ENCODE measurements at places on chromosomes 13 and 19.

GRCh38 chr13:107459430-107459829 lies 755.9 kb downstream of the LIG4 start:
- DNase-seq: no peak

GRCh38 chr13:40145139-40145538 lies 489.7 kb downstream of the COG6 start:
- DNase-seq: no peak

DNA sequence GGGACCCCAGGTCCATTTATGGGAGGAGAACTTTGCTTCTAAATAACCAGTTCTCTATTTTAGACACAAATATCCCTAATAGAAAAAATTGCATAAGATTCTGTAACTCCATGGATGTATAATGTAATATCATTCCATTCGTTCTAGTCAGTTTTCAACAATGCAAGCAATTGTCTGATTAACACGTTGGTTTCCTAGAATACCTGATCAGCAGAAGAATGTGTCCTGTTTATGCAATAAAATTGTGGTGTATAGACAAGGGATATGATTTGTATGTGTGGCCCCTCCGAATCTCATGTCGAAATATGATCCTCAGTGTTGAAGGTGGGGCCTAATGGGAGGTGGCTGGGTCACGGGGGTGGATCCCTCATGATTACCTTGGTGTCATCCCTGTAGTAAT lies 62.1 kb downstream of the RUBCNL start:
- no peak for DNase-seq

GRCh38 chr13:24127116-24127631 lies 33.3 kb upstream of the SPATA13 start:
- DNase-seq: no peak

GRCh38 chr13:81637457-81637856 lies 1296.5 kb upstream of the SPRY2 start:
- DNase-seq: no peak

GRCh38 chr13:79258489-79258888 lies 147.6 kb downstream of the RBM26 start:
- DNase-seq: no peak

- peak; percentile 39 for DNase-seq
Measured at GRCh38 chr13:110593430-110594130, 21.8 kb upstream of the NAXD start.

GRCh38 chr13:65744836-65745235 lies 1485.3 kb downstream of the PCDH9 start:
- DNase-seq: no peak

GRCh38 chr13:40764587-40765403 lies 6.2 kb downstream of the MRPS31 start:
- no peak for DNase-seq

DNA sequence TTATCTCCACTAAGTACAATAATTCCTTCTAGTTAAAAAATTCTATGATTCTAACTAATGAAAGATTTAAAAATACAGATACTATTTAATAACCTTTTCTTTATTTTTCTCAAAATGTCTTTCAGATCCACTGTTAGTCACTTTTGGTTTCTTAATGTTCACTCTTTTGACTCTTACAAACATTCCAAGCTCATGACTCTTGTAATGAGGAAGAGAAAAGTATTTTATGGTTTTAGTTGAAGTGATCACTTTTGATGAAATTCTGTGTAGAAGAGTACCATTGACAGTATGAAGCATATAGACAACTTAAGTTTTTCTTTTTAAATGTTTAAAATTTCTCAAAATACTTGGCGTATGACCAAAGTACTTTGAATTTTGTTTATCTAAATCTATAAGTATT lies 27.8 kb downstream of the COG3 start:
- DNase-seq: no peak

- no peak for DNase-seq
Measured at GRCh38 chr19:15467734-15468214, 3.4 kb upstream of the RASAL3 start.

DNA sequence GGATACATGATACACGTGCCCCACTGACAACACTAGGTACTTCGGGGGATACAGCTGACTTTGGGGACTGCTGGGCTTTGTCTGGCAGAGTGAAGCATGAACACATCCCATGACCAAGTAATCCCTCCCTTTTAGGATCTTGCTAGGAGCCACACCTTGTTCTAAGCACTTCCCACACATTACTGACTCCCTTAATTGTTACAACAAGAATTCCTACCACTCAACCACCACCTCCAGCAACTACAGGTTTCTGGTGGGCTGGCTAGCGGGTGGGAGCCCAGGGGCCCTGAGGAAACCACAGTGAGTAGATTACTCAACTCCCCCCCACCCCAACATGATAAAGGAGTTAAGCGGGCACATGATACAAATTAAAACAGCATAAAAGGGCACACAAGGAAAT lies 7.2 kb upstream of the SLC35E1 start:
- DNase-seq: no peak

DNA sequence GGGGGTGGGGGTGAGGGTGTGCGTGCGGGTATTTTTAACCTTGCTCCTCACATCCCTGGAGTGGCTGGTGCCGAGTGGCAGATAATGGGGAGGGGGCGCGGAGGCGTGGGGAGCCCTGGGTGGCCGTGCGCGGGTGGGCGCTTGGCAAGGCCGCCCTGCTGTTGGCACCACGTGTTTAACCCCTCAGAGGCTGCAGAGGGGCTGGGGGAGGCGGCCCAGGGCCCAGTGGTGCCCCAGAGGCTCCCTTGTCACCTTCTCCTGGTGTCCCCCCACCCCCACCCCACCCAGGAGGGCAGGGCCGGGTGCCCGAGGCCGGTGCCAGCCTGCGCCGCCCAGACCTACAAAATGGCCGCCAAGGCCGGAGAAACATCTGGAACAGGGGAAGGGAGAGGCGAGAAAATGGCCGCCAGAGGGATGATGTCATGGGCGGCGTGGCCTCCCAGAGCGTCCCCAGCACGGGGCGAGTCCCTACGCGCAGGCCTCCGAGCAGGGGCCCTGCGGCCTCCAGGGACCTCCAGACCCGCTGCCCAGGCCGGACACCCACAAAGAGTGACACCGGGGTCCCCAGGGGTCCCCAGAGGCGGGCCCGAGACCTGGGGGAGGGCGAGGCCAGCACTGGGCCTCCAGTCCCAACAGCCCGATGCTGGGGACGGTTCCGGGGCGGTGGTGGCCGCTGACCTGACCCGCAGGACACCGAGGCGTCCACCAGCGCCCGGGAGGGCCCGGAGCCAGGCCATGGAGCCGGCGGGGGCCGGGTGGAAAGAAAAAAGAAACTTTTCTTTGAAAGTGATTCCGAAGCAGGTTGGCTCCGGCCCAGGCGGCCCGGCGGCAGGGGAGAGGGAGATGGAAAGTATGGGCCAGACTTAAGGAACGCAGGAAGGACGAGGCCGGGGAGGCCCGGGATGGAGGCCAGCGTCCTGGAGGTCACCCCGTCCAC lies 38.2 kb downstream of the NFIC start:
- peak; percentile 86 for DNase-seq

GRCh38 chr13:34175551-34175950 lies 357.6 kb downstream of the RFC3 start:
- DNase-seq: no peak

DNA sequence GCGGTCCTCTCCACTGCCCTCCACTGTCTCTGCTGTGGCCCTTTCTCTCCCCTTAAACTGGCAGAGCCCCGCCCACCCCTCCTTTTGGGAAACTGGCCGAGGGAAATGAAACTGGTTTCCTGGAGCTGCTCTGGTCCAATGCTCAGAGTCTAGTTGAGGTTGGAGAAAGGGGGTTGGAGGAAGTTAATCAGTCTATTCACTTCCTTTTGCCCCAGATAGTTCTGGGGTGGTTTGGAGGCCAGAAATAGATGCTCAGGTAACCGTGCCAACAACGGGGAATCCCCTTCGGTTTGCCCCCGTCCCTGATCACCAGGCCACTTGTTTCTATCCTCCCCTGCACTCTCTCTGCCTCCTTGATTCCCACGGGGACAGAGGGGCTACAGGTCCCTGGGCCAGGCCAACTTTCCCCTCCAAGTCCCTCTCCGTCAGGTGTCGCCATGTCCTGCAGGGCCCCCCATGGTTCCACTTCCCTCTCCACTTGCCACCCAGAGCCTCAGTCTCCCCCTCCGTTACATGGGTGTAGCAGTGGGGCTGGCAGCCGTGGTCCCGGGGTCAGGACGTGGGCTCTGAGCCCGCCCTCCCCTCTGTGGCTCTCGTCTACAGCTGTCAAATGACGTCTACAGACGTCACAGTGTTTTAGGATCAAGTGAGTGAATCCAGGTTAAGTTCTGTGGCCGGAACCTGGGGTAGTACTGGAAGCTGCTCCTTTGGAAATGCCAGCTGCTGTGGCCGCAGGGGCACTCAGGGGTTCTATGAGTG lies at the start of gene IL4I1:
Gene IL4I1 (minus strand): TSS at position 25 of the 759 bp plus-strand sequence. CDS start 727 bp downstream, outside the sequence.
- DNase-seq: no peak

GRCh38 chr19:35868172-35868822 lies at the start of gene APLP1:
TSS of gene APLP1 (plus strand) at chr19:35868574. CDS start at chr19:35868637, 63 bp downstream.
- DNase-seq: peak; percentile 57

- DNase-seq: no peak
Measured at GRCh38 chr19:18604820-18605159, 1.8 kb downstream of the CRLF1 start.

GRCh38 chr19:19238126-19238894 lies 26.6 kb downstream of the NCAN start:
- DNase-seq: no peak

DNA sequence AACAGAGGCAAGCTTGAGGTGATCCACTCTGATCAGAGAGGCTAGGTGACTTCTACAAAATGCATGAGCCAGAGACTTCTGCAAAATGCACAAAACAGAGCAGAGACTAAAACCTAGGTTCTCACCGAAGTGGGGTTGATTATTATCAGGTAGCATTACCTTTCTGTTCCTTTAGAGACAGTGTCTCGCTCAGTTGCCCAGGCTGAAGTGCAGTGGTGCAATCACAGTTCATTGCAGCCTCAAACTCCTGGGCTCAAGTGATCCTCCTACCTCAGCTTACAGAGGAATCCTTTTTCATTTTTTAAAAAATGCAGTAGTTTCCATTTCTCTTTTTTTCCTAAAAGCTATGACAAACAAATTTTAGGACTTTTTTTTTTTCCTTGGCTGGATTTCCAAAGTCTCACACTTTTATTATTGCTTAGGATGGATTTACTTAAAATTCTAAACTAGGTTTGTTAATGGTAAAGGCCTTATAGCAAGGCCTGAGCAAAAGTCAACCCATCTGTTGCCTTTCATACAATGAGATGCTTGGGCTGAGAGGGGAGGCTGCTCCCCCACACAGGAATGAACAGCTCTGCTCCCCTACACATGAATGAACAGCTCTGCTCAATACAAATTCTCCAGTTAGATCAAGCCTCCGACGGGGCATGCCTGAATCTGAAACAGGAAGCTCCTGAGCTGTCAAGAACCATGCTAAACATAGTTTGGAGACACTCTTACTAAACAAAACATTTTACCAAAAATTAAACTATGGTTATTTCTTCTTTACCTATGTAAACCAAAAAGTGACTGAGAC lies 18.8 kb upstream of the TNFRSF19 start:
- DNase-seq: no peak

DNA sequence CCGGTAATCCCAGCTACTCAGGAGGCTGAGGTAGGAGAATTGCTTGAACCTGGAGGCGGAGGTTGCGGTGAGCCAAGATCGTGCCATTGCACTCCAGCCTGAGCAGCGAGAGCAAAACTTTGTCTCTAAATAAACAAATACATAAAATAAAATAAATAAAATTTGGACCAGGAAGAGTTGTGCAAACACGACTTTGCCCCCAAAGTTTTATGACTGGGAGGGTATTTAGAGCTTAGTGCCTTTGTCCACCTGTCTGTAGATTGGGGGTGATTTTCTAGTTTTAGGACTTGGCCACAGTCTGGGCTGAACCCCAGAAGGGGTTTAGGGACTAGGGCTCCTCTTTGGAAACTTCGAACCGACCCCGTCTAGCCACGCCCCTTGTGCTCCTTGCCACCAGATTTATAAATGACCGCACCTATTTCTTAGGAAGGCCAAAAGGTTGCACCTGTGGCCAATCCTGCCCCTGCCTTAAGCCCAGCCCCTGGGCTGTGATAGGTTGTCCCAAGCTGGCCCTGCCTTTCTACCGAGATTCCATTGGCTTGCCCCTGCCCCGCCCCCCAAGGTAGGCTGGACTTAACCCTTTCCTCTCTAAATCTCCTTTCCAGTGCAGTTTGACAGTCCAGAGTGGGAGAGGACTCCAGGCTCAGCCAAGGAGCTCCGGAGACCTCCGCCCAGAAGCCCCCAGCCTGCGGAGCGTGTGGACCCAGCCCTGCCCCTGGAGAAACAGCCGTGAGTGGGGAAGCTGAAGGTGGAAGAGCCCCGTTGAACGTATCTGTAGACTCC lies 5.3 kb downstream of the SHD start:
- DNase-seq: no peak
